ENCODE measurements at places on chromosomes 6 and 20.
A peak's percentile ranks its signal among the peaks of the same experiment; 100 is the strongest.

GRCh38 chr6:105847433-105847832 lies 238.7 kb upstream of the PRDM1 start:
- DNase-seq: no peak

GRCh38 chr20:36908603-36909002 lies 32.7 kb downstream of the TLDC2 start:
- DNase-seq: no peak

- DNase-seq: no peak
Observed at GRCh38 chr20:56453352-56453751, 15.1 kb upstream of the RTF2 start.

DNA sequence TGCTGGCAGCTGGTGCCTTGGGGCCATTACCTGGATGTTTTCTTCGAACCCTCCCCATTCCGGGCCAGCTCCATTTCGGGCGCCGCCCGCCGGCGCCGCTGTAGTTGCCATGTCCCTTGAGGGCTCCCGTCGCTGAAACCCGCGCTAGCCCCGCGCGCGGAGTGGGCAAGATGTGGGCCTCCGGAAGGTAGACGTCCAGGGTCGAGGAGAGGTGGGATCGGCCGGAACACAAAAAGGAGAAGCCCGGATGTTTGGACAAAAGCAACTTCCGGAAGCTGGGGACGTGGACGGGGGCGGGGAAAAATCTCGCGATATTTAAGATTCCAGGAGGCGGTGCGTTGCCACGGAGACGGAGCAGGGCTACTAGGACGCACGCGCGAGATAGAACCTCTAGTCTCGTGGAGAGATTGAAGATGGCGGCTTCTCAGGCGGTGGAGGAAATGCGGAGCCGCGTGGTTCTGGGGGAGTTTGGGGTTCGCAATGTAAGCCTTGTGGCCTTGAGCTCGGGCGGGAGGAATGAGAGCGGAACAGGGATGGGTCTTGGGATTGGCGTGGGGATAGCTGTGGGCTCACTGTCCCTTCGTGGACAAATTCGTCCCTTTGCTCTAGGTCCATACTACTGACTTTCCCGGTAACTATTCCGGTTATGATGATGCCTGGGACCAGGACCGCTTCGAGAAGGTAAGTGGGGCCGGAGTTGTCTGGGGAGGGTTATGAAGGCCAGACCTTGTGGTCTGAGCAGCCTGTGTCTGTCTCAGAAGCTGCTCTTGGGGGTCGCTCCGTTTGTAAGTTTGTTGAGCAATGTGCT lies at the start of the genes POLR1C and YIPF3:
TSS of gene POLR1C (plus strand) at position 393 of the 808 bp plus-strand sequence. CDS start at position 414, 21 bp downstream.
TSS of gene YIPF3 (minus strand) at position 230 of the 808 bp plus-strand sequence. CDS start at position 111, 119 bp downstream.
- DNase-seq: peak; percentile 98

- DNase-seq: no peak
Observed at GRCh38 chr6:2674857-2675256, 75.9 kb downstream of the MYLK4 start.

- peak; percentile 45 for DNase-seq
Observed at GRCh38 chr6:142011156-142011555, 121.6 kb upstream of the GJE1 start.

DNA sequence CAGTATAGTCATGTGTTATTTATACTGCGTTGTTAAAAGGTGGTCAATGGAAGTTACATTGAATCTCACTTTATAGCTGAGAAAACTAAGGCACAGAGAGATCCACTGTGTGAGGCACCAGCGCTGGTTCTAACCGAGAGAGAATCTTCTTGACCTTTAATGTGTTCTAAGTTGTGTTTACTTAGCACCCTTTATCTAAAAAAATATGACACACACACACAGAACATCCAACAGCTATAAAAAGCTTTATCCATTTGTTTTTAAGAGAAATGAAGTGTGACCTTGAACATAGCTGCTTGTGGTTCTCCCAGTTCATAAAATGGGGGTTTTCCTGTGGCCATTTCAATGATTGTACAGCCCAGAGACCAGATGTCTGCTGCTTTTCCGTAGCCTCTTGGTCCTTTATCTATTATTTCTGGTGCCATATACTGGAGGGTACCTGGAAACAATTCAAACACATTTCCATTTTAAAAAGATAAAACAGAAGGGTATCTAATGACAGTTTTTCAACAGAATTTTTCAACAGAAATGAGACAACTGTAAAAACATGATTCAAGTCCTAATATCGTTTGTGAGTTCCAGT lies 54.8 kb upstream of the MAP7 start:
- DNase-seq: no peak

GRCh38 chr6:159819932-159820640 lies 20.0 kb downstream of the PNLDC1 start:
- no peak for DNase-seq

DNA sequence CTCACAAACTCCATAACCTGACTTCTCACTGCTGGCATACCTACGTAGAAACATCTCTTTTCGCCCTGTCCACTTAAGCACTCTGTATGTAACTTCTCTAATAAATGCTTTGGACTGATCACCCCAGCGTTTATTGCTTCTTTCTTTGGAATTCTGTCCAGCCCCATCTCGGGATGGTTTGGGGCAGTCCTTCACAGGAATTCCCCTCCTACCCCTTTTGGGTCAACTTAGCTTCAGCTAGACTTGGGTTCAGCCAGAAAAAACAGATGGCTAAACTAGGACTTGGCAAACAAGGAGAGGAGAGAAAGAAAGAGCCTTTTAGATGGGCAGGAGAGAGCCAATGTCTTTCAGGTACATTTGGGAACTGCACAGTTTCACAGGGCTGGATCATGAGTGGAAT lies 3.9 kb upstream of the LTV1 start:
- DNase-seq: no peak

- DNase-seq: no peak
Observed at GRCh38 chr6:44135173-44135758, 7.9 kb downstream of the TMEM63B start.

DNA sequence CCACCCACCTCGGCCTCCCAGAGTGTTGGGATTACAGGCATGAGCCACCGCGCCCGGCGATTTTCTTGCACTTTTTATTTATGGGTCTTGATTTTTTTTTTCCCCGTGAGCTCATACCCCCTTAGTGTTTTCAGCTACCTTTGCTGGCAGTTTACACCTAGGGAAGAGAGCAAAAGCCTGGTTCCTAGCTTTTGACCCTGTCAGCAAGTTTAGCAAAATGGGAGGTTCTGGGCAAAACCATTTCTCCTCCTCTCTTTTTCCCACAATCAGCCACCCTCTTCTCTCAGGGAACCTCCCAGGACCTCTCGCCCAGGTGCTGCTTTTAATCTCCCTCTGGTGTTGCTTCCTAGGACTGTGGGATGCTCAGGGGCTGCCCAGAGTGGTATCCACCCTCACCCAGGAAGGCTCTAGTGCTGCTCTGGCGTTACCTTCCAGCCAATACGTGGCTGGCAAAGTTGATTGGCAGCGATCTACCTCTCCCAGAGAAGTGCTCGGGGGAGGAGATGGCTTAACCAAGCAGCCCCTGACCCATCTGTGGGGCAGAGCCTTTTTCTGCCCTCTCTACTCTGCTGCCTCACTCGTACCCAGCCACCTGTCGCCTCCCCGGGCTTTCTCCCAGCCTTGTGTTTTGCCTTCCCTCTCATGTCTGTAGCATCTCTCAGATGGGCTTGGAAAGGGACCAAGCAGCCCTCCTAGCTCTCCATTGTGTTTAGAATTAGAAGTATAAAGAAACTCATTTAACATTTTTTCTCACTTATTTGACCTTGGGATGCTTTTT lies 37.4 kb downstream of the KAT14 start:
- no peak for DNase-seq

DNA sequence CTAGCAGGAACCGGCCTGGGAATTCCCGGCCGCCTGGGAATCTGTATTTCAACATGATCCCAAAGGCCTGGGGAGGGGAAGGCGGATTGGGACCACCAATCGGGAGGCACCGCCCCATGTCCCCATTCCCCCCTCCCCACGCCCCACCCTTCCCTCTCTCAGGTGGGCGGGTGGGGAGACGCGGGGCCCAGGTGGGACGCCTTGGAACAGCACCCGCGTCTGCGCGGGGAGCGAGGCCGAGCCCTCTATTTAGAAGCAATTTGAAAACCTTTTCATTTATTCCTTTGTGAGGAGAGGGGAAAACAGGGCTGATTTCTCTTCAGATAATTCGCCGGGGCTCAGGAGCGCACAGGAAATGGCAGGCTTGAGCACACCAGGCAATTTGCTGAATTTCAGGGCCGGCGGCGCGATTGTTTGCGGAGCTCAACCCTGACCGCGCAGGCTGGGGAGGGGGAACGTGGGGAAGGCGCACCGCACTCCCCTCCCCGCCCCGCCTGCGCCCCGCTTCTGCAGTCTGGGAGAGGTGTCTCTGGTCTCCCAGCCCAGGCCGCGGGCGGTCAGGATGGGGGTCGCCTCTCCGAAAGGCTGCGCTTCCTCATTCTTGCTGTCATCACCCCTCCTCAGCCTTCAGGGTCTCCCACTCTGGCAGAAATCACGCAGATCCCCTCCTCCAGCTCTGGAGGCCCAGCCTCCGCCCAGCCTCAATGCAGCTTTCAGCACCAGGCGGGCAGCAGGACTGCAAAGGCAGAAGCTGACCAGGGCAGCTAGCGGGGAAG lies 170.0 kb downstream of the GRM4 start:
- no peak for DNase-seq

DNA sequence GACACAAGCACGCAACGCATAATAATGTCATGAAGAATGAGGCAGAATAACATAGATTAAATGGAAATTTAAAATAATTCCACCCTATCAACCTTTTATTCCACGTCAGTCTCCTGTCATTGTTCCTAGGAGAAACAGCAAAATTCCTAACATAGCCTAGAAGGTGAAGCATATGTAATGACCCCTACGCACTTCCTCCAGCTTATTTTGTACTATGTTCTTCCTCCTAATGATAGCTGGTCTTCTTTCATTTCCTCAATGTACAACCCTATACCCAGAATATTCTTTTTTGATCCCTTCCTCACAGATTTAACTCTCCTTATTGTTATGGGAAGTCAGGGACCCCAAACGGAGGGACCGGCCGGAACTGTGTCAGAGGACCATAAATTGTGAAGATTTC lies 122.0 kb upstream of the CARMIL1 start:
- DNase-seq: no peak

- DNase-seq: no peak
Observed at GRCh38 chr20:33923740-33924139, 70.0 kb upstream of the RALY start.

GRCh38 chr6:3405182-3405518 lies 51.7 kb downstream of the SLC22A23 start:
- no peak for DNase-seq

- no peak for DNase-seq
Observed at GRCh38 chr6:105991561-105992314, 94.4 kb upstream of the PRDM1 start.

Data from fibroblast of upper back skin (primary cell).